ENCODE measurements at places on chromosomes 1 and 21.

GRCh38 chr21:36134803-36135390, at the start of gene CBR3:
TSS of gene CBR3 (plus strand) at chr21:36135079. CDS start at chr21:36135193, 114 bp downstream.
- DNase-seq: no peak

DNA sequence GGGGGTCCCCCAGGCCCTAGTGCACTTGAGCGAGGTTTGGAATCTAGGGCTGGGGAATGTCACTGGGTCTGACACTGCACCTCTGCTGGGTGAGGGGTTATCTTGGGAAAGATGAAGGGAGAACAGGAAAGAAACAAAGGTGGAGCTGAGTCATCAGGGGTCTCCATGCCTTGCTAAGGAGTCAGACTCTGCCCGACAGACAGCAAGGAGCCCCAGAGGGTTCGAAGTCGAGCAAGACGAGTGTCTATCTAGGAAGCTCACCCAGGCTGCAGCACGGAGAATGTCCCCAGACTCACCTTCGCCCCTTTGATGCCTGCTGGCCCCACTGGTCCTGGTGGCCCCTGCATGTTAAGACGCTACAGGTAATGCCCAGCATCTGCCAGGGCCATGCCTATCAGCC, 18.0 kb downstream of the COL16A1 start:
- no peak for DNase-seq

DNA sequence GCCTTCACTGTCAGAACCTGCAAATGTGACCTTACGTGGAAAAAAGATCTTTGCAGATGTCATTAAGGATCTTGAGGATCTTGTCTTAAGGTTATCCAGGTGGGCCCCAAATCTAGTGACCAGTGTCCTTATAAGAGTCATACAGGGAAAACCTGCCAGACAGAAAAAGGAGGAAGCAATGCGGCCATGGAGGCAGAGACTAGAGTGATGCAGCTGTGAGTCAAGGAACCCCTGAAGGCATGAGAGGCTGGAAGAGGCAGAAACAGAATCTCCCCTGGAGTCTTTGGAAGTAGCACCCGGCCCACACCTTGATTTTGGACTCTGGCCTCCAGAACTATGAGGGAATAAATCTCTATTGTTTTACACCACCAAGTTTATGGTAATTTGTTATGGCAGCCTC, 36.5 kb upstream of the DNASE2B start:
- DNase-seq: no peak

GRCh38 chr1:160581961-160582360, 2.7 kb upstream of the CD84 start:
- no peak for DNase-seq

DNA sequence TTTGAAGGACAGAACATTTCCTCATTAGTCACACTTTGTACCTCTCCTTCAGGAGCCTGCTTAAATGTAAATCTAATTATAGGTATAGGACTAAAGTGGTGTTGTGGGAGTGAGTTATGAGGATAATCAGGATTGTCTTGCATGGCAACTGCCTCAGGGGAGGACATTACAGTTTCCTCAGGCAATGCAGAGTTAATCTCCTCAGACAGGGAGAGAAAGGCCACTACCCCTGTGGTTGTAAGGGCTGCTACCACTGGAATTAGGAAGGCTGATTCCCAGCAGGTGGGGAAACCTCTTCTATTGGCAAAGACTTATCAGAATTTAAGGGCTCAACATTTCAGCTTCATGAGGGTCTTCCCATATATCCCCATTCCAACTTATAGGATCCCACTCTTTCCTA, 286.8 kb upstream of the PBX1 start:
- no peak for DNase-seq
